Spinal cord (tissue), 10 donors: ENCODE measurements at places on chromosomes 3 and 15. TPM values are rescaled to one million over a fixed set of nuclear protein-coding genes. Genes with fewer than 3 reads are reported as not detected.
A peak's percentile ranks its signal among the peaks of the same experiment; 100 is the strongest.

The AGBL1 gene
- total RNA-seq: 1.1 TPM

- peaks cover 5% of the 10 kb centered on the region for H3K27me3 ChIP-seq
- H3K27ac ChIP-seq: peak overlapping the region; percentile 8
- H3K4me1 ChIP-seq: peaks cover 52% of the 10 kb centered on the region
- no peak overlapping the region for H3K4me3 ChIP-seq
- DNase-seq: no peak
Observed at GRCh38 chr3:49873623-49874022, 3.9 kb upstream of the CAMKV start.

The GATM gene
- total RNA-seq: 142 TPM

DNA sequence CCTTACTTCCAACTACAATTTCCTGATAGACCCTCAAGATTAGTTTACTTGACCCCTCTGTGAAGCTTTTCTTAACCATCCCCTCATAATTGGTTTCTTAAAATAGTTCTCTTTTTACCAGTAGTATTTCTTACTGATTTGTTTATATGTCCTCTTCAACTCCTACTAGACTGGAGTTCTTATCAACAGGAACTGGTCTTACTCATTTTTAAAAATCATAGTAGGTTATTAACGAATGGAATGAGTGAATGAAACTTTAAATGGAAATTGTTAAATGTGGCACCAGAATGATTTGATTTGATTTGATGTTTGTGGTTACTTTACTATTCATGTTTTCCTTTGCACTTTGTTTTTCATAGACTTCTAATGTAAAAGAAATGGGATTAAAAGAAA is 91.5 kb downstream of the NEO1 start:
- H3K36me3 ChIP-seq: no peaks in the 10 kb centered on the region
- H3K27ac ChIP-seq: no peak overlapping the region
- H3K27me3 ChIP-seq: no peaks in the 10 kb centered on the region
- H3K4me1 ChIP-seq: no peaks in the 10 kb centered on the region

GRCh38 chr3:99850608-99851007 is 32.9 kb downstream of the CMSS1 start:
- H3K4me3 ChIP-seq: no peak overlapping the region
- no peak overlapping the region for H3K27ac ChIP-seq
- H3K4me1 ChIP-seq: no peaks in the 10 kb centered on the region
- H3K27me3 ChIP-seq: no peaks in the 10 kb centered on the region

The SPINT1 gene
- 2.9 TPM for total RNA-seq
